ENCODE measurements at places on chromosomes 6 and 20. TPM values are rescaled to one million over a fixed set of nuclear protein-coding genes. Genes with fewer than 3 reads are reported as not detected.

The SLC22A2 gene
- not detected for total RNA-seq

The SAPCD1 gene
- not detected for total RNA-seq

The GINS1 gene
- total RNA-seq = 0.41 TPM

GRCh38 chr6:44041461-44042260 is 85.6 kb downstream of the MRPL14 start:
- no peak for DNase-seq

- DNase-seq = no peak
Observed at GRCh38 chr20:53061192-53062108, 89.3 kb downstream of the TSHZ2 start.

- no peak for DNase-seq
Observed at GRCh38 chr6:149443411-149444181, 41.2 kb downstream of the ZC3H12D start.

DNA sequence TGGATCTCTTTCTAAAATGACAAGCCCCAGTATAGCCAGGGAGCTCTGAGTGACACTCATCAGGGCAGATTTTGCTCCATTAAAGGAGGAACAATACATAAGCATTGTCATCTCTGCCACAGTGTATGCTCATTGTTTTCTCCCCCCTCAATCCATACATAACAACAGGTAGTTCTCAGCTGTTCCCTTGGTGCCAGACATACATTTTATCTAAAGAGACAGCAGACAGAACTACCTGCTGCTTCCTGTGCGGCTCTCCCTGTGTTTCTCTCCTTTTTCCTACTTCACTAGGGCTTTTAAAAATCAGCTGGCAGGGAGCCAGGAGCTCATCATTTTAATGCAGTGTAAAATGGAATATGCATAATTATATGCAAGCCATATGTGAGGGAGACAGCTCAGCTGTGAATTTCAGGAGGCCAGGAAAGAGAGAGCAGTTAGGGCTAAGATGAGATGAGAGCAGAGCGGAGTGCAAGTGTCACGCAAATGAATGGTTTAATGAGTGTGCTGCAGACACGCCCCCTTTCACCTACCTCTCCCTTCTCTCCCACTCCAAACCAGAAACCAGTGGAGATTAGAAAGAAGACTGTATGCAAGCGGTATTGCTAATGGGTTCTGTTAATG is 96.0 kb downstream of the SOBP start:
- DNase-seq = no peak

- no peak for DNase-seq
Observed at GRCh38 chr6:32151863-32152768, at the start of gene PRRT1. PRRT1 (minus strand) TSS chr6:32151939; CDS start chr6:32151827, 112 bp downstream.

DNA sequence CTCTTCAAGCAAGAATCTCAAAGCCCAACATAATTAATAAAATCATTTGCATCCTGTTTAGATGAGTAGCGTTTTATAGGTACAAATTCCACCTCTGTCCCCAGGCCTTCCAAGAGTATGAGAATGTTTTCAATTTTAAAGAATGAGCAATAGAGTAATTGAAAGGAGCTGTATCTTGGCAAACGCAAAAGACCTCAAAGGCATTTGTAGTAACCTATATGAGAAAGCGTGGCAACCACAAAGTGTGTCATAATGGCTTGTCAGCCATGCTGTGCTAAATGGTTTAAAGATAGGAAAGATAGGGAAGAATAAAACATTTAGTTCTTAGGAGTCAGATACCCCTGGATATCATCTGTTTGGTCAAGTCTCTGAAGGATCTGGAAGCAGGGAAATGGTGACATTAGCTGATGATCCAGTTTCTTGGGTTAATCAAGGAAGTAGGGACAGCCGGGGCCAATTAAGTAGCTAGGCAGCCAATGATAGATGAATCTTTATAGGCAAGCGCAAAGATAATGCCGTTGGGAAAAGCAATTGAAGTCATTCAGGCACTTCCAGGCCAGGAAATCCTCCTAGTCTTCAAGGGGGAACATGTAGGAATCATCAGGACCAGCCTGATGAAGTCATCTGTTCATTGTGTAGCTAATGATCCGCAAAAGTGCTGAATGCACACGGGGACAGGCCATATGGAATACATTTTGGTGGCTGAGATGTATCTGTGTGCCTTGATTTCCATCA is 71.5 kb upstream of the ISM1 start:
- DNase-seq = no peak

The FGD2 gene
- 6.0 TPM for total RNA-seq

Data from left ventricle myocardium inferior (tissue), 1 donor.